ENCODE measurements at places on chromosomes 16 and 17. TPM values are rescaled to one million over a fixed set of nuclear protein-coding genes. Genes with fewer than 3 reads are reported as not detected.

TP53TG3F gene
- not detected for polyA plus RNA-seq

ZP2 gene
- 0.07 TPM for polyA plus RNA-seq

MT1M gene
- 0.32 TPM for polyA plus RNA-seq

ZNF668 gene
- 5.1 TPM for polyA plus RNA-seq

GPR142 gene
- polyA plus RNA-seq = 0.40 TPM

PRAC1 gene
- not detected for polyA plus RNA-seq

SOCS1 gene
- polyA plus RNA-seq = 4.1 TPM

ZNF423 gene
- 28.0 TPM for polyA plus RNA-seq

TPSAB1 gene
- 0.16 TPM for polyA plus RNA-seq

GPATCH8 gene
- polyA plus RNA-seq = 50.3 TPM

TMEM219 gene
- 105 TPM for polyA plus RNA-seq

MMP28 gene
- 2.5 TPM for polyA plus RNA-seq

GRCh38 chr16:46721885-46722284, 26.3 kb downstream of the MYLK3 start:
- DNase-seq = no peak

DNA sequence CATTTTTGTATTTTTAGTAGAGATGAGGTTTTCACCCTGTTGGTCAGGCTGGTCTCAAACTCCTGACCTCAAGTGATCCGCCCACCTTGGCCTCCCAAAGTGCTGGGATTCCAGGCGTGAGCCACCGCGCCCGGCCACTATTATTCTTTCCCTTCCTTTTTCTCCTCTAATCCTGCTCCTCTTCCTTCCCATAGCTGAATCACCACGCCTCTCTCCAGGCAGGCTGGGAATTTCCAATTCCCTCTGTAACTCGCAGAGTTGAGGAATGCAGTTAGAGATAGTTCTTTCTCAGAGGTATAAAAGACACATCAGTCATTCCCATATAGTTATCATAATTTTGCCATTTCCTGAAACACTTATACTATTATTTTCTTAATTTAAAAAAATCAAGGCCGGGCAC, 11.2 kb downstream of the METTL16 start:
- DNase-seq = no peak

DNA sequence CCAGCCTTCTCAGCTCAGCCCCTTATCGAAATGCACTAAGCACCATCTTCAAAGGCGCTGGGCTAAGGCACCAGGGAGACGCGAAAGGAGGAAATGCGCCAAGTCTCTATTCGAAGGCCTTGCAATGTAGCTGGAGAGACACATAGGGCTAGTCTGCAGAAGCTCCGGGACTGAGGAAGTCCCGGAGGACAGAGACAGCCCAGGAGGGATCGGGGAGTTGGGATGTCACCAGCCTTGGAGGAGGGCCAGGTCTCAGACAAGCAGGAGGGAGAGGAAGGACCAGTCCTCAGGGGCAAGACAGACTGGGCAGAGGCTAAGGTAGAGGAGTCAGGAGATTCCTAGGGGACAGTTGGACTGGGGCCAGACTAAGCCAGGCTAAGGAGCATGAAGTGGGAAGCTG, 8.5 kb downstream of the C17orf100 start:
- no peak for DNase-seq

DNA sequence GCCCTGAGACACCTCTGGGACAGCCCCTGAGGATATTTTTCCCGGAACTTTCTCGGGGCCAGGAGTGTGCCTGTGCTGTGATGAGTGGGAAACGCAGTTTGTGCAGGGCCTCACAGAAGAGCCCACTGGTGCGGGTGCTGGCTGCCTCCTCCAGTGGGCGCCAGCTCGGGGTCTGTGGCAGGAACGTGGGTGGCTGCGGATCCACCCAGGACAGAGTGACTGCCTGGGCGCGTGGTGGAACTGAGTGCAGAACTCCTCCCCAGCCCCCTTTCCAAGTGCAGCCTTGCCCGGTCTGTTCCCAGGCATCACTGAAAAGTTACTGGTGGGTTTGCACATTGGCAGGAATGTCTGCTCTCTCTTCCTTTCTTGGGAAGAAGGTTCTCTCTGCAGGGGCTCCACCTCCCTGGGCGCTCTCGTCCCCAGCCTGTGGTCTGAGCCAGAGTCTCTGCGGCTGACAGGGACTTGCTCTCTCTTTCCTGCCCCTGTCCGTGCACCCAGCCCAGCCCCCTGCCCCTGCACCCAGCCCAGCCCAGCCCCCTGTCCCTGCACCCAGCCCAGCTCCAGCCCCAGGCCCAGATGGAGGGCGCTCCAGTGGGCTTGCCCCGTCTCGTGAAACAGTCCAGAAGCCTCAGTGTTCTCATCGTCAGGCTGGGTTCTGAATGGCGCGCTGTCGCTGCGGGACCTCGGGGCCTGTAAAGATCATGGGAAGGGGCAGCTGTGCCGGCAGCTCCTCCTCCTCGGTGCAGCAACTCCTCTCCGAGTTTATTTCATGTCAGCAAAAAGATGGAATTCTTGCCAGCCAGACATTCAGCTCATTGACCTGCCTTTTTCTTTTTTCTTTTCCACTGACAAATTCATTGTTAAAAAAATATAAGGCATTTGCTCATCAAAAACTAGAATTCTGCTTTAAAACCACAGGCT, 117.5 kb downstream of the BANP start:
- no peak for DNase-seq

GRCh38 chr17:76208120-76208519, 32.2 kb downstream of the RNF157 start:
- DNase-seq = no peak

DNA sequence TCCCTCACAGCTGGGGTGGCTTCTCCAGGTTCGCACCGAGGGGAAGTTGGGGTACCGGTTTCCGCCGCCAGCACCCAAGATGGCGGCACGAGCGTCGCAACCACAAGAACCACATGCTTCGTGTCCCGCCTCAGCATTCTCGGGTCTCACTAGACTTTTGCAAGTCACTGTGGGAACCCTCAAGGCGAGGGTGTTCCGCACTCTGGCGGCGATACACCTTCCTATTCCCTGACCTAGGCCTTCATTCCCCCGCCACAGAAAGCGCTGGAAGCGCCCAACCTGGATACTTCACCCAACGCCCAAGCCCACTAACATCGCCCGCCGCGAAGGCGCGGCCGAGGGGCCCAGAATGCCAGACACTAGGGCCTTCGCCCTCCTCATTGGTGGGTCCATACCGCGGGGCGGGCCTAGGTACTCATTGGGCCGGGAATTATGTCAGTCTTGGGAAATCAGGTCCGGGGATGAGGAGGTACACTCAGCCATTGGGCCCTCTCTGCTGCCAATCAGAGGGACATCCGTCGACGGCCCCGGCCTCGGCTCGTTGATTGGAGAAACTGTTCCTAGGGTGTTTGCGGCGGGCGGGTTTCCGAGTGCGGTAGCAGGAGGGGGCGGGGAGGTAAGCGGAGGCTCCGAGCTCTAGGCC, at the start of gene NFE2L1:
Gene NFE2L1, plus strand, starts transcription at position 619 of the 643 bp plus-strand sequence. CDS start 2,760 bp downstream, outside the sequence.
- DNase-seq = peak; percentile 99

GRCh38 chr17:27545562-27546229, 85.3 kb upstream of the LGALS9 start:
- no peak for DNase-seq

DNA sequence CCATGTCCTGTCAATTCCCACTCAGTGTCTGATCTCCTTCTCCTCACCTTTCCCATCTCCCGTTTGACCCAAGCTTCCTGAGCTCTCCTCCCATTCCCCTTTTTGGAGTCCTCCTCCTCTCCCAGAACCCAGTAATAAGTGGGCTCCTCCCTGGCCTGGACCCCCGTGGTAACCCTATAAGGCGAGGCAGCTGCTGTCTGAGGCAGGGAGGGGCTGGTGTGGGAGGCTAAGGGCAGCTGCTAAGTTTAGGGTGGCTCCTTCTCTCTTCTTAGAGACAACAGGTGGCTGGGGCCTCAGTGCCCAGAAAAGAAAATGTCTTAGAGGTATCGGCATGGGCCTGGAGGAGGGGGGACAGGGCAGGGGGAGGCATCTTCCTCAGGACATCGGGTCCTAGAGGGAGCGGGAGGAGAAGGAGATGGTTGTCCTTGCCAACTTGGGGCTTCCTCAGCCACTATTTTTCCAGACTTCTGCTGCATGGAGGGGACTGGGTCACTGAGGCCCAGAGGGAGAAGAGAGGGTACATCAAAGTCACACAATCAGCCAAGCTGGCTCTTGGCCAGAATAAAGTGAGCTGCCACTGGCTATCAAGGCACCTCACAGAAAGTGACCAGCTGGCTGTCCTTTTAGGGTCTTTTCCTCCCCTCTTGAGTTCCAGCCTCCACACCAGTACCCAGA, 1.9 kb upstream of the TBC1D10B start:
- DNase-seq = no peak

GRCh38 chr17:81043725-81044427, 8.9 kb downstream of the BAIAP2 start:
- no peak for DNase-seq
